ENCODE measurements at places on chromosomes 11 and 22.
A peak's percentile ranks its signal among the peaks of the same experiment; 100 is the strongest.

DNA sequence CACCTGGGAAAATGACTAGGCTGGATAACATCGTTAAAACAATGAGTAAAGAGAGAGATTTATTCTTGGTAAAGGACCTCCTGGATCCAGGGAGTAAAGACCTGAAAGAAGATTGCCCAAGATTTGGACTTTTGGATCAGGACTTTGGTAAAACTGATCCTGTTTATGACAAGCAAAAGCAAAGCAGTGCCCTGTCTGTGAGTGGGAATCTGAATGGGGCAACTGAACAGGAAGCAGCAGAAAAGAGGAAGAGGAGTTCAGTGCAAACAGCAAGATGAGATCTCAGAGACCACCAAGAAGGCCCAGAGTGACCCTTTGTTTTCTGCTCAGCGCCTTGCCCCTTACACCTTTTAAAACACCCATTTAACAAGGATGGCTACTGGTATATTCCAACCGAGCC lies 122.0 kb downstream of the VPREB1 start:
- no peak for DNase-seq

GRCh38 chr11:50088231-50088630 lies 55.6 kb downstream of the OR4C45 start:
- no peak for DNase-seq

DNA sequence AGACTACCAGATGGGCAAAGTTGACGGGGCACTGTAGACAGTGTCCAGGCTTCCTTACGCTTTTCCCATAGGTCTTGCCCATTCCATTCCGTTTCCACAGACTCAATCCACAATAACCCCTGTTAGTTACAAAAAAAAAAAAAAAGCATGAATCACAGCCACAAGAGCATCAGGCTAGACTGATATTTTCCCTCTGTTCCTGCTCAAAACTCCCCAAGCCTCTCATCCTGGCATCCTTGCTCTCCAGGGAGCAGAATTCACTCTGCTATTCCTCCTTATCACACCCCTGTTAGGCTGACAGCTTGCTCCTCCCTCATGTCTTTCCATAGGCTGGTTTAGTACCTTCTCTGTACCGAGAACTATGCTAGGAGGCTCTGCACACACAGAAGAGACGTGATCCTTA lies 42.2 kb downstream of the TMEM123 start:
- no peak for DNase-seq

- no peak for DNase-seq
Measured at GRCh38 chr11:106998116-106998915, 20.0 kb downstream of the GUCY1A2 start.

GRCh38 chr11:63839508-63840355 lies 822 bp downstream of the MARK2 start:
- peak; percentile 23 for DNase-seq

DNA sequence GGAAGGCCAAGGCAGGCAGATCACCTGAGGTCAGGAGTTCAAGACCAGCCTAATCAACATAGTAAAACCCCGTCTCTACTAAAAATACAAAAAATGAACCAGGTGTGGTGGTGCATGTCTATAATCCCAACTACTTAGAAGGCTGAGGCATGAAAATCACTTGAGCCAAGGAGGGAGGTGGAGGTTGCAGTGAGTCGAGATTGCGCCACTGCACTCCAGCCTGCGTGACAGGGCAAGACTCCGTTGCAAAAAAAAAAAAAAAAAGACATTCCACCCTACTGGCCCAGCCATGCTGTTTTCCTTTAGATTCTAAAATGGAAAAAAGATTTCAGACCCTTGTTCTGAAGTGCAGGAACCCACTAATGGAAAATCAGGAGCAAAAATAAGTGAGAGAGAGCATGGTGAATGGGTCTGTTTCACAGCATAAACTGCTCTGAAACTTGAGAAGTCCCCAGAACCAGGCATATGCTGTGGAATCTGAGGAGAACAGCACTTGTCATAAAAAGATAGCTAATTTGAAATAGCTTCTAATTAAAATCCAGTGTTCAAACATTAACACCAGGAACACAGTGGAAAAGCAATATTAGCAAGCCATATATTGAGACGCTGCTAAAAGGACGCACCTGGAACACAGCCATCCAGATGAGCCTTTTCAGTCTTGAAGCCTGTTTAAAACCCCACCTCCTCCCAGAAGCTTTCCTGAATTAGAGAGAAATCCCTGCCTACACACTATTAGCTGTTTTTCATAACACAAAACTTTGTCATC lies 66.3 kb upstream of the CHRM4 start:
- DNase-seq: no peak

DNA sequence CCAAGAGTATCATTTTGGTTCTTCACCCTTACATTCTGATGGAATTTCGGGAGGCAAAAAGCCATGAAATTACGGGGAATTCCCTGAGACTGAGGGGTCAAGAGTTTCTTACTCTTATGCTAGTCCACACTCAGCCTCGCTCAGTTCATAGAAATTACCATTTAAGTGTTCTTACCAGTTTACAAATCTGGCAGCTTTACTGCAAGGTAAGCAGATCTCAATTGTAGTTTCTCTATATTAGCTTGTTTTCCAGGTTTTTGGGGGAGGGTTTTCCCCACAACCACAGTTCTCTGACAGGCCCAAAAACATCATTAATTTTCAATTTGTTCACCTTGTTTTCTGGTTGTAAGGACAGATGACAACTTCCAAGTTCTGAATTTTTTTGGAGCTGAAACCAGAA lies 1028.4 kb downstream of the FAM181B start:
- no peak for DNase-seq

DNA sequence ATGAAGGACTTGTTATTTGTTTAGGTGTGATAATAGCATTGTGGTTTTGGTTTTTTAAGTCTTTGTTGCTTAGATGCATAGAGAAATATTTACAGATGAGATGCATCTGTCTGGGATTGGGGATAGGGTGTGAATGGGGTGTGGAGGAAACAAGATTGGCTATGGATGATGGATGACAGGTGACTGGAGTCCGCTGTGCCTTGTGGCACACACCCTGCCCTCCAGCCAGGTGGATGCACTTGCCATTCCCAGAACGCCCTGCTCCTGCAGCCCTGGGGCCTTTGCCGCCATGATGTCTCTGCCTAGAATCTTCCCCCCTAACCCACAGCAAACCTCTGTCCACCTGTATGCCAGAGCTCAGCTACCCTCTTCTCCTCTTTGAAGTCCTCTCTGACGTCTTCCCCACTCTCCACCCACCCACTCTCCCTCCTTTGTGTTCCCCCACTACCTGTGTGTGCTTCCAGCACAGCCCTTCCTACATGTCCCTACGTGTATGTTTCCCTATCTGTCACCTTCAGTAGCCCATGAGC lies 54.7 kb downstream of the WNT11 start:
- DNase-seq: no peak

DNA sequence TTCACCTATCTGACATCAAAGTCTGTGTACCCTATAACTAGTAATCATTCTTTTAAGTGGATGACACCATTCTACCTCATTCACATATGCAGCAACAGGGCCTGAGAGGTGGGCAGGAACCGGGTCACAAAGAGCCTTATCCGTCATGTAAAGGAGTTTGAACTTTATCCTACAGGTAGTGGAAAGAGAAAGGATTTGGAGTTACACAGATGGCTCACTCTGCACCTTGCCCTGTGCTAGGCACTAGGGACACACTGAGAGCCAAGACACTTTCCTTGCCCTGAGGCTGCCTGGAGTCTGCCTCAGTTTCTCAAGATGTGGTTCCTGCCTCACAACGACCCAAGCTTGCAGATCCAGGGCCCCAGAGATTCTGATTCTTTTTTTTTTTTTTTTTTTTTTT lies 14.3 kb upstream of the ACER3 start:
- DNase-seq: no peak

GRCh38 chr11:57791321-57792059 lies 29.9 kb downstream of the CTNND1 start:
- DNase-seq: no peak

DNA sequence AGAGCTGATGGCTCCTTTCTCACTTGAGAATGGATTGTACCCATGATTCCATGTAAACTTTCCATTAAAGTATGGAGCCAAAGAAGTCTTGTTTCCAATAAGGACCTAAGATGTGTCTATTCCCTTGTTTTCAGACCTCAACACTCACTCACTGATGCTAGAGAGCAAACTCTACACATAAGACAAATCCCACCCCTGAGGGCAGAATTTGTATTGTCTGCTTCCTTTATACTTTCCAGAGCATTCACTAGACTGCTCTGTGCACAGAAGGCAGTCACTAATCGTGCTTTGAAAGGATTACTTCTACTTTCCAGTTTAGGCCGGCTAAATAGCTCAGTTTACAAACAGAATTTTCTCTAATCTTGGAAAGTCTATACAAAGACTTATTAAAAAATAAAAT lies 6.4 kb downstream of the ANKRD49 start:
- no peak for DNase-seq

- no peak for DNase-seq
Measured at GRCh38 chr11:91846002-91846401, 378.6 kb upstream of the FAT3 start.

DNA sequence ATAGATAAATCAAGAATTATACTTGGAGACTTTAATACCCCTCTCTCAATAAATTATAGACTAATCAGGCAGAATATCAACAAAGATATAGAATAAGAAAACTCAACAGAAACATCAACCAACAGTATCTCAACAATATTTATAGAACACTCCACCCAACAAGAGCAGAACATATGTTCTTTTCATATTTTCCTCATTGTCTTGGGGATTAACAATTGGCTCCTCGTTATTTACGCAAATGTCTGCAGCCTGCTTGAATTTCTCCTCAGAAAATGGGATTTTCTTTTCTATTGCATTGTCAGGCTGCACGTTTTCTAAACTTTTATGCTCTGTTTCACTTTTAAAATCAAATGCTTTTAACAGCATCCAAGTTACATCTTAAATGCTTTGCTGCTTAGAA lies 37.0 kb upstream of the FBLN1 start:
- no peak for DNase-seq

DNA sequence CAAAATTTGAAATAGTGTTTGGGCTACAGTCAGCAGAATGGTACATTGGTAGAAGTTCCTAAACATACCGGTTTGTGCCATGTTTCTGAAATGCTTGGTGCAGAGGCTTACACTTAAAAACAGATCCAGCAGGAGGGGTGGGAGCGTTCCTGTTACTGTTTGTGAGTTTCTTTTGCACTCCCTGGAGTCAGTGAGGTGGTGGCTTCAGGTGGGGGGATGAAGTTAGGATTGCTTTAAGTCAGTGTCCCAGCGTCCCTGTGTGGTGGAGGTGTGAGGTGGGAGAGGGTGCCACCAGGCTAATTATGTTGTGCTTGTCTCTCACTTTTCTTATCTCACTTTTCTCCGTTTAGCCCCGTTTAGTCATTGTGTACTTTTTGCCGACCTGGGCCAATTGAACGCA lies 9.7 kb downstream of the TNRC6B start:
- no peak for DNase-seq

DNA sequence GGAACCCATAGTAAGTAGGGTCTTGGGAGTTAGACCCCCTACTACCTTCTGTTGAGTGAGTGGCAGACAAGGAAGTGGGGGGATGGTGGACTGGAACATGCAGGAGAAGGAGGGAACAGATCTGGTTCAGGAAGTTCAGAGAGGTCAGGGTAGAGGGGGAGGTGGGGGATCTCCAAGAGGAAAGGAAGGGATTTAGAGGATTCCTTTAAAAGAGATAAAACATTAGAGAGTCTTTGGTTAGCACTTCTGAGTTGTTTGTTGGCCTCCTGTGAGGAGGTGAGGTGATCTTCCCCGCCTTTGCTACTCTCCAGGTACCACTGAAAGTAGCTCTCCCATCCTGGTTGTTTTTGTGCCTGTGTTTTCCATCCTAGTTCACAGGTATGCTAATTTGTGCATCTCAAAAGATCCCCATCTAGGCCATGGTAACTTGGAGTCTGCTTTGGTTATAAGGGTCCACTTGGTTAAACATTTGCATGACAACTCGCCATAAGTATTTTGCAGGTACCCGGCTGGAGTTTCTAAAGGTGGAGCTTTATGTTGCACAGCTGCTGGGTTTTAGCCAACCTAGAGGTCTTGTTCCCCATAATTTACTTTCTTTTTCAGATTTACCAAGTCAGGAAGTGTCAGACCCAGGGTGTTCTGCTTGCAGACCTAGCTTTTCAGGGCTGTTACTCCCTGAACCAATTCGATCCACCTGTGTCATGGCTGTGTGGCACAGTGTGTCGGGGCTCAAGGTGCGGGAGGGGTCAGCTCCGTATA lies 79.3 kb upstream of the SORL1 start:
- DNase-seq: no peak

DNA sequence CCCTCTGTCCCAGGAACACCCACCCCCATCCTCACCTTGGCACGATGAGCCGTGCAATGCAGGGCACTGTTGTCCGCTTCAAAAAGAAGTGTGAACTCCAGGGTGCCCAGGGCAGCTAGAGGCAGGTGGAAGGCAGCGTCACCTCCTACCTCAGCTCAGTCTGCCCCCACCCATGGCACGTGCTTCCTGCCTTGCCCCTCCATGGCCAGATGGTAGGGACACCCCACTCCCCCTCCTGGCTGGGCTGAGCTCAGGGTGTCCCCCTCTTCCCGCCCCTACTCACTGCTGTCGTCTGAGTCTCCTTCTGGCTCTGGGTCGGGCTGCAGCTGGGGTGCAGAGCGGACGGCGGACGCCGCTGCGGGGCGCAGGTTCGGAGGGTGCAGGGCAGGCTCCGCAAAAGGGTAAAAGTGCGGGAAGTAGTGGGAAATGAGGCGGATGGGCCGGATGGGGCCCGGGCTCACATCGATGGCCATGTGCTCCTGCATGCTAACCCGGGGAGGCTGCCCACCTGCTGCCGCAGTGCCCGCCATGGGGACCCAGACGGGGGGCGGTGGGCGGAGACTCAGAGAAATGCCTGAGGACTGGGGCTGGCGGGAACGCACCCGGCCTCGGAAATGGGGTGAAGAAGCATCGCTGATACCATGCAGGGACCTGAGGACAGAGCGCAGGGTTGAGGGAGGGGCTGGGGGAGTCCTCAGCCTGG lies 9.1 kb downstream of the NDUFV1 start:
- DNase-seq: no peak

- no peak for DNase-seq
Measured at GRCh38 chr11:78841456-78842060, 266.9 kb upstream of the NARS2 start.

GRCh38 chr11:14942745-14943144 lies 29.4 kb downstream of the CALCA start:
- DNase-seq: no peak

DNA sequence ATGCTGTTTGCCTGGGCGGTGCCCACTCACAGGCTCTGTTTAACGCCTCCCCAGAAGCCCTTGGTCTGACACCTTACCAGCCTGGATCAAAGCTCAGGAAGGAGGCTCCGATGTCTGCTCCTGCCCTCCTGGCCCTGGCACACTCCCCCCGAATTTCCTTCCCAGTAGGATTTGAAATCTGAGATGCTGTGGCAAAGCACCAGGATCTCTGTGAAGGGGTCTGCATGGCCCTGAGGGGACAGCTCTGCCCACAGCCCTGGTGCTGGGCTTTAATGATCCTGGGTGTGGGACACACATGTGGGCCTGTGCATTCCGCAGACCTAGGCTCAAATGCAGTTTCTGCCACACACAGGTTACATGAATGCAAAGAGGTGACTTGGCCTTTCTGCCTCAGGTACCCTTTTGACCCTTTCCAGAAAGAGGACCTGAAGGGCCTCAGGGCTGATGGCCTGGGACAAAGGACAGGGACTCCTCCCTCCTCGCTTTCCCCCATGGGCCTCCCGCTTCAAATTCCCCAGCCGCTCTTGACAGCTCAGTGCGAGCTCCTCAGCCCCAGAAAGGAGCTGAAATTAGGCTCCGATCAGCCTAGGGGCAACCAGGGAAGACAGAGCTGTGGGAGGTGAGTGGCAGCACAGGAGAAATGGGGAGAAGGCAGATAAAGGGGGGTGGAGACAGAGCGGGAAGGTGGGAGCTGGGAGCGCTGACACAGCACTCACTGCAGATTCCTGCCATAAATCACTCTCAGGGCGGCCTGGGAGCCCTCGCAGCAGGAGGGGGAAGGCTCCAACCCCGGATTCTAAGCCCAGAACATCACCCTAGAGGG lies 41.3 kb downstream of the TRIM29 start:
- DNase-seq: no peak

- DNase-seq: no peak
Measured at GRCh38 chr11:113613619-113614018, 92.5 kb downstream of the TMPRSS5 start.
